ENCODE measurements at places on chromosomes 3 and 15. TPM values are rescaled to one million over a fixed set of nuclear protein-coding genes. Genes with fewer than 3 reads are reported as not detected.

Gene RARB
- 7.8 TPM for total RNA-seq

Gene TM4SF1
- 8.1 TPM for total RNA-seq

Gene TMEM62
- 54.8 TPM for total RNA-seq

Gene MYZAP
- 0.63 TPM for total RNA-seq

Gene TICRR
- 6.6 TPM for total RNA-seq

Gene ENTPD3
- total RNA-seq: 1.9 TPM

Gene RGMA
- 16.6 TPM for total RNA-seq

Gene C3orf20
- total RNA-seq: 0.31 TPM

Gene DPPA2
- total RNA-seq: not detected

Gene MYL3
- not detected for total RNA-seq

Gene TNFSF10
- total RNA-seq: 2.2 TPM

Gene EDEM1
- total RNA-seq: 16.9 TPM

Gene SH2D7
- not detected for total RNA-seq

Gene PIF1
- total RNA-seq: 3.8 TPM

Gene FGD5
- total RNA-seq: 3.4 TPM

Gene LRRN1
- total RNA-seq: 49.1 TPM

Gene FBXL2
- 96.7 TPM for total RNA-seq

Gene TM4SF18
- total RNA-seq: 3.8 TPM

Gene SHF
- 72.0 TPM for total RNA-seq

Gene FANCD2OS
- not detected for total RNA-seq

Gene WHAMM
- 4.1 TPM for total RNA-seq

Gene ZNF80
- total RNA-seq: not detected

Gene DPH6
- total RNA-seq: 29.1 TPM

Gene SOX2
- 93.6 TPM for total RNA-seq

Gene CORO2B
- total RNA-seq: 52.9 TPM

Gene AMT
- total RNA-seq: 2.5 TPM

Gene SLC33A1
- total RNA-seq: 38.2 TPM

Gene TMEM212
- total RNA-seq: not detected

Gene ASB14
- total RNA-seq: not detected

Gene NMNAT3
- total RNA-seq: 13.5 TPM

Gene SMAD6
- 2.5 TPM for total RNA-seq

Gene CHRM5
- total RNA-seq: 0.63 TPM
